Fibroblast of lung (primary cell): ENCODE measurements at places on chromosomes 4 and X. TPM values are rescaled to one million over a fixed set of nuclear protein-coding genes. Genes with fewer than 3 reads are reported as not detected.

The CD38 gene
- under 0.01 TPM in 1 of 2 replicates, not detected in the other for total RNA-seq

The AMOT gene
- total RNA-seq: 4.4 and 6.8 TPM in 2 replicates

The CFAP99 gene
- under 0.01 TPM in 1 of 2 replicates, not detected in the other for total RNA-seq

The RHOXF2B gene
- not detected in 2 replicates for total RNA-seq

The GRIA3 gene
- total RNA-seq: 1.3 and 2.3 TPM in 2 replicates

The NWD2 gene
- total RNA-seq: not detected in 2 replicates

The TRIM60 gene
- not detected in 2 replicates for total RNA-seq

The TLR10 gene
- not detected in 2 replicates for total RNA-seq

The ERVMER34-1 gene
- under 0.01 TPM in 2 replicates for total RNA-seq

The SMIM20 gene
- 48.7 and 71.4 TPM in 2 replicates for total RNA-seq

The PDHA1 gene
- 57.5 and 73.2 TPM in 2 replicates for total RNA-seq

The USP17L27 gene
- not detected in 2 replicates for total RNA-seq

The OTOP1 gene
- not detected in 2 replicates for total RNA-seq

The GLRA2 gene
- total RNA-seq: not detected in 2 replicates

The POU4F2 gene
- not detected in 2 replicates for total RNA-seq

The NEUROG2 gene
- total RNA-seq: not detected in 2 replicates

The MAGEA2B gene
- total RNA-seq: not detected in 2 replicates

The MAGEA1 gene
- not detected in 2 replicates for total RNA-seq

The CCSER1 gene
- total RNA-seq: under 0.01 TPM in 2 replicates
